ENCODE measurements at places on chromosomes 12 and 14. TPM values are rescaled to one million over a fixed set of nuclear protein-coding genes. Genes with fewer than 3 reads are reported as not detected.

Gene CLEC4D
- not detected for total RNA-seq

Gene YAF2
- 36.2 TPM for total RNA-seq

Gene SLC7A7
- 0.75 TPM for total RNA-seq

- DNase-seq = no peak
Observed at GRCh38 chr12:4555804-4556203, 6.2 kb upstream of the DYRK4 start.

GRCh38 chr14:45716572-45716971 is 463.6 kb upstream of the MIS18BP1 start:
- DNase-seq = no peak

Gene TMEM132D
- total RNA-seq = not detected

Gene FOXN4
- total RNA-seq = not detected

DNA sequence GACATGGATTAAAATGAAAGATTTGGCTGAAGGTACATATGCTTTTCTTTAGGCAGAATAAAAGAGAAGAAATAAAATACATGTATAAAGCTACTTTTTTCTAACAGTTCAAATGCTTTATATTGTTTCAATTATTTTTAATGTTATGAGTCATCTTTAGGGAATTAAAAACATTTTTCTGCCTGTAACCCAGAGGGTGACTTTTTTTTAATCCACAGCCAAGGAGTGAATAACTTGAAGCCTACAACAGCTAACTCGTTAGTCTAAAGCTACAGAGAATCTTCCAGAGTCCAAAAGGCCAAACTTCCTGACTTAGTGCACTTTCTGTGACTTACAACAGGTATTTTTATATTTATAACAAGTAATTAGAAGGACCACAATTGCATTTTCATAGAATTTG is 151.6 kb downstream of the SEC23A start:
- DNase-seq = no peak

DNA sequence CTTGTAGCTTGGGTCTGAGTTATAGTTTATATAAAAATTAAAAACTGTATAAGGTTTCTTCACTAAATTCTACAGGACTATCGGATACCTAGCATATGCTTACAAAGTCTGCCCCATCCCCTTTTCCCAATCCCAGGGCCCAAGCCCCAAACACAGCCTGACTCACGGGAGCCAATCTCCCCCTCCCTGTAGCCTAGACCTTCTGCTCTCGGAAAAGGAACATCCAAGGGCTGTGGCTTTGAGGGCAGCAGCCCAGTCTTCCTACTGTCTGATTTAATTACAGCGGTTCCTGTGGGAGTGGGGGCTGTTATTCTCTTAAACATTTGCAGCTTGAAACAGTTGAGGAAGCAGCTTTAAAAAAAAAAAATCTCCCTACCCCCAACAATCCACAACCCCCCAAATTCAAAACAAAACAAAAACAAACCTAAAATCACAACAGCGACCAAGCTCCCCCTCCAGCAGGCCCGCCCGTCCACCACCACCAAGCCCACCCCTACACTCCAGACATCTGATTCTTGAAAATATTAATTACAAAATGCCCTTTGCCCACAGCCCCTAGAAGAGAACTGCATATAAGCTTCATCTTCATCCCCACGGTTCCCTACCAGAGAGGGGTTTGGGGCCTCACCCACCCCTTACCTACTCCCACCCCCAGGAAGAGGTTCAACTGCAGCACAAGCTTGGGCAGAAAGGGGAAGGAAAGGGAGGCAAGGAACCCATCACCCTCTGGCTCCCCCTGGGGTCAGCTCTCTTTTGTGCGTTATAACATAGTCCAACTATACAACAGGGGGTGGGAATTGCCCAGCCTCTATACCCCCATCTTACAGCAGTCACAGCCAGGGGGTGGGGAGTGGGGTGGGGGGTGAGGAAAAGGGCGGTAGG is 1.1 kb upstream of the PRKAG1 start:
- DNase-seq = peak; percentile 24

Gene SLC6A12
- 0.16 TPM for total RNA-seq

DNA sequence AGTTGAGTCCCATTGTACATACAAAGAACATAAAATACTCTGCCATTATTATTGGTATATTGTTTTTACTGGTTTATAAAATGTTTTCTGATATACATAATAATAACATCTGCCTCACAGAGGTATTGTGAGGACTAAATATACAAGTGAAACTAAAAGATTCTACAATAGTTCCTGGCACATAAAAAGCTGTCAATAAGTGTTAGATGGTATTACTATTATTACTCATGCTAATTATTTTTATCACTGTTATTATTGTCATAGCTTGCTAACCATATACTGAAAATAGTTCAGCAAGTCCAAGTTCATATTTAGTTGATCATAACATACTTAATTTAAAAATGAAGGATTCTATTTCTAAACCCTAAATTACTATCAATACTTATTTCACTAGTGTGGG is 34.4 kb downstream of the BTG1 start:
- DNase-seq = no peak

Gene GRIP1
- 1.3 TPM for total RNA-seq

Gene ADAMTS20
- not detected for total RNA-seq

GRCh38 chr12:2311020-2311778 is 258.4 kb downstream of the CACNA1C start:
- DNase-seq = no peak

Gene P2RX7
- 4.3 TPM for total RNA-seq

DNA sequence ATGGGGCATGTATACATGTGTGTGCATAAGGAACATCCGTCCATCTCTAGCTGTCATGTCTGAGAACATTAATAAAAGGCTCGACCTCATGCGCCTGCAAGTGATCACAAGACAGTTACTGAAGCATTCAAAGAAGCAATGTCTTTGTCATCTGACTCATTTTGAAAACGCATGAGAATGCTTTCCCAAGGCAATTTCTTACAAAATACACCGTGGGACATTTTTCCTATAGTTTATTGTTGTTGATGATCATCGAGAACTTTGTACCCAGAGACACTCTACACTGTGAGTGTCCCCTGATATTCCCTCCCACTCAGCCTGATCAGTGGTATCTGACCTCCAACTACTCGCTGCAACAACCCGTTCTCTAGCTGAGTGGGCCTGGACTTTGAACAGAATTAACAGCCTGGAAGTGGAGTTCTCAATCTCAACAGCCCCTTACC is 68.1 kb downstream of the ETV6 start:
- DNase-seq = no peak

GRCh38 chr12:25074954-25075353 is 120.0 kb downstream of the DNAI7 start:
- no peak for DNase-seq

DNA sequence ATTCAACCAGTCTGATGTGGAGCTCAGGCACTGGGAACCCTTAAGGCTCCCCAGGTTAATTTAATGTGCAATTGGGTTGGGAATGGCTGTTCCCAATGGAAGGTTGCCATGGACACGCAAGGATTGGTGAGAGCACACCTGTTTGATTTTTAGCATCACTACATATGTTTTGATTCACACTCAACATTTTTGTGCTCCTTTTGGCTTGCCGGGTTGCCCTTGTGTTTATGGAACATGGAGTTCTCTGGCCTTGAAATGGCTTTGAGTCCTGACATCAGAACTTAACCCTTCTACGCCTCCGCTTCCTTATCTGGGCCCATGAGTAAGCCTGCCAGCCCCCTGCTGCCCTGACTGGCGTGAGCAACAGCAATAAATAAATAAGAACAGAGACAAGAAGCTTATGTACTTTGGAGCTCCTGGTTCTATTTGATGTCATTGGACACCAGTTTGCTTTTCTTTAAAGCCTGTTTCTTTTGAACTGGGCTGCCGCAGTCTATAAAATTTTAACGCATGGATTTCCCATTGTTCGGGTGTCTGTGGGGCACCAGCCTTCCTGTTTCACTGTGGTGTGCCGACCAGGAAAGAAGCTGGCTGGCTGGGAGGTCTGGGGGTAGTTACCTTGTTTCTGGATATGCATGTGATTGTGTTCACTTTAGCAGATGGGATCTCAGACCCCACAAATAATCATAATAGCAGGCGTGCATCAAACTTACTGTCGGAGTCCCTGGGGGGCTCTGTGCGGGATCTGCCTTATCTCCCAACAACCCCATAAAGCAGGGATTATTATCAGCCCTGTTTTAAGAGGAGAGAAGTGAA is 27.8 kb downstream of the TBX3 start:
- no peak for DNase-seq

GRCh38 chr12:108670066-108670631 is 36.5 kb upstream of the SELPLG start:
- no peak for DNase-seq

- no peak for DNase-seq
Observed at GRCh38 chr14:96213871-96214465, 9.3 kb downstream of the BDKRB2 start.
